ENCODE measurements at places on chromosomes 4 and X.

- DNase-seq: peak; percentile 32
Observed at GRCh38 chrX:97563531-97564133, 679.9 kb downstream of the RPA4 start.

GRCh38 chr4:153115322-153116290, 88.6 kb upstream of the TRIM2 start:
- DNase-seq: peak; percentile 33

- peak; percentile 18 for DNase-seq
Observed at GRCh38 chrX:46447384-46447783, 97.8 kb downstream of the ZNF674 start.

GRCh38 chr4:14289708-14290107, 662.2 kb upstream of the BOD1L1 start:
- DNase-seq: no peak

GRCh38 chr4:145732001-145732815, 52.3 kb downstream of the C4orf51 start:
- no peak for DNase-seq

DNA sequence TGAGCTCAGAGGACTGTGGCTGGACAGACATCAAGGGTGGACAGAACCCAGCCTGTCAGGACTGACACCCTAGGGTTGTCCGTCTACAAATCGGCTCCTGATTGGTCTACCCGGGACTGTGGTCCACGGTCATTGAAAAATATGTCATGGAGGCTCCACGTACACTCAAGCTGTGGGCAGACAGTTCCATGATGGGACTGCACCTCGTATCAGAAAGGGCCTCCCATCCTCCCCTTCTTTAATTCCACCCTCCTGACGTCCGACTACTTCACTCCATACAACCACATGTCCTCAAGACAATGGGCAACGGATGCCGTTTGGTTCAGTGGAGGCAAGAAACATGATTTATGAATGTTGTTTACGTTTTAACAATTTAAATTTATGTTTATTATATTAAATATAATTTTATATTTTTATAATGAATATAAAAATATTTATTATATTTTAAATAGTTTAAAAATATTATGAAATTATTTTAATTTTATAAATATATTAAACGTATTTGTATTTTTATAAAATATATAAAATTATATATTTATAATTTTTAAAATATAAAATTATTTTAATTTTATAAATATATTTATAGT, 58.0 kb upstream of the SHOX start:
- no peak for DNase-seq

DNA sequence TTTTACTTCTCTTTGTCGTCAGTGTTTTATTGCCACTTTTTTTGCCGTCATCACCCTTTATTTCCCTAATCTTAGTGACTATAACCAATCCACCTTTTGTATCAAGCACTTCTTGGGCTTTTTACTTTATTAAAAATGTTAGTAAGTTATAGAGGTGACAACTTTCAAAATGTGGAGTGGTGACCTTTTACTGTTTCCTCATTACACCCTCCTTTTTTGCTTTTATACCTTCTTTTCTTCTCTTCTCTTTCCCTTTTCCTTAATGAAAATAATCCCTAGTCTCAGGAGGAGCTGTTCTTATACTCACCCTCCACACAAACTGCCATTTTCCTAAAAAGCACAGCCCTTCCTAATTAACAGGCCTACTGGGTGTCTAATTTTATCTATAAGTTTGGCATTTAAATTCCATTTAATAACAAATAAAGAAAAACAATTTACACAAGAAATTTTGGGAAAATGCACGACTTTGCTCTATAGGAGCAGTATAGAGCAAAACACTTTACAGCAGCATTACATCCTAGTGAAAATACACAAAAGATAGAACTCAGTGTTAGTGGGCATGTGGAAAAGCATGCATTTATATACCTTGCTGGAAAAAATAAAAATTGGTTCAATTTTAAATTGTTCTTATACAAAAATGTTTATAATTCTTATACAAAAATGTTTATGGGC, 27.3 kb downstream of the BBS12 start:
- no peak for DNase-seq

GRCh38 chrX:136021903-136022302, 36.7 kb downstream of the SLC9A6 start:
- no peak for DNase-seq

GRCh38 chr4:60396341-60397049, 803.6 kb upstream of the ADGRL3 start:
- no peak for DNase-seq

GRCh38 chrX:30573125-30573524, 4.4 kb downstream of the TASL start:
- DNase-seq: no peak

DNA sequence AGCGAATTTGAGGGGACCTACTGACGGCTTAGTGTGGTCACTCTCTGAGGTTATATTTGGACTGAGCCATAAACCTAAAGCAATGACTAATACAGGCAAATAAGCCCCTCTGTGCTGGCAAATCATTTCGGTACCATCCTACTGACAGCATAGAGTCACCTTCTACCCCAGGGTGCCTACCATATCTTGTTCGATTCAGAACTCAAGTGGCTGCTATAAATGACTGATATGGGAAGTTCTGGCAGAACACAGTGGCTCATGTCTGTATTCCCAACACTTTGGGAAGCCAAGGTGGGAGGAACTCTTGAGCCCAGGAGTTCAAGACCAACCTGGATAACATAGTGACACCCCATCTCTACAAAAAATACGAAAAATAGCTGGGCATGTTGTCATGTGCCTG, 226.1 kb upstream of the MBNL3 start:
- no peak for DNase-seq

DNA sequence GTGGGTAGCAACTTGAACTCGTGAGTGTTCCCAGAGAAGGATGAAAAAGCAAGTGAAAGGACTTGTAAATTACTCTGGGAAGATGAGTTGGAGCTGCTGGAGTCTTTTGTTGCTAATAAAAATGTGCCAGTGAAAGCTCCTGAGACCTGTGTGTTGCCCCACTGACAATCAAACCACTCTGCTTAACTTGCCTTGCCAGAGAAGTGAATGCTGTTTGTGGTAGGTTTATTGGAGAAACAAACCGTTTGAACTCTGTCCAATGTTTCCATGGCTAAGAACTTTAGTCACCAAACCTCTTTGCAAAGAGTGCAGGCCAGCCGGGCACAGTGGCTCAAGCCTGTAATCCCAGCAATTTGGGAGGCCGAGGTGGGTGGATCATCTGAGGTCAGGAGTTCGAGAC, 586.9 kb downstream of the PCDH7 start:
- DNase-seq: no peak

- peak; percentile 75 for DNase-seq
Observed at GRCh38 chr4:186297013-186297645, 31.1 kb downstream of the F11 start.

DNA sequence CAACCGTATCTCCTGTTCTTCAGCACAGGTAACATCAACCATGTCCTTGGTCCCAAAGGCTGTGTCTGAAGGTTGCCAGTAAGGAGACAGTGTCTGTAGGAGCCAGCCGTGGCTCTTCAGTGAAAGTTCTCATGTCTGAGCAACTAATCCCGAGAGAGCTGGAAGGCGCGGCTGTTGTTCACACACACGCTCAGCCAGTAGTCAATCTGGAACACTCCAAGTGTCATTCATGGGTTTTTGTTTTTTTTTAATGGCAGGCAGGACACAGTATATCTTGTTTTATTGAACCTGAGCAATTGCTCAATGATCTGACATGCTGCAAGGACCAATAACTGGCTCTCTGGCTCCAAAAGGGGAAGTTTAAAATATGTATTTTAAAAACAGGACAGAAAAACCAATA, 48.4 kb upstream of the MAP3K15 start:
- no peak for DNase-seq

GRCh38 chr4:56531149-56531770, 25.7 kb downstream of the ARL9 start:
- DNase-seq: no peak

DNA sequence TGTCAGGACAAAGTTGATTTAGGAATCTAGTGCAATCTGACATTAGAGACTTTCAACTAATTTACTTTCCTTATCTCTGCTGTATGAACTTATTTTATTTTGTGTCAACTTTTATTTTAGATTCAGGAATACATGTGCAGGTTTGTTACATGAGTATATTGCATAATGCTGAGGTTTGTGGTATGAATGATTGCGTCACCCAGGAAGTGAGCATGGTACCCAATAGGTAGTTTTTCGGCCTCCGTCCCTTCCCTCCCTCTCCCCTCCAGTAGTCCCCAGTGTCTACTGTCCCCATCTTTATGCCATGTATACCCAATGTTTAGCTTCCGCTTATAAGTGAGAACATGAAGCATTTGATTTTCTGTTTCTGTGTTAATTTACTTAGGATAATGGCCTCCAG, 68.7 kb upstream of the TEX13D start:
- no peak for DNase-seq

GRCh38 chr4:119629142-119629471, 503 bp upstream of the PDE5A start:
- DNase-seq: no peak

- no peak for DNase-seq
Observed at GRCh38 chr4:75745161-75745560, 20.8 kb downstream of the USO1 start.

- DNase-seq: no peak
Observed at GRCh38 chr4:90186229-90186628, 59.0 kb downstream of the CCSER1 start.

DNA sequence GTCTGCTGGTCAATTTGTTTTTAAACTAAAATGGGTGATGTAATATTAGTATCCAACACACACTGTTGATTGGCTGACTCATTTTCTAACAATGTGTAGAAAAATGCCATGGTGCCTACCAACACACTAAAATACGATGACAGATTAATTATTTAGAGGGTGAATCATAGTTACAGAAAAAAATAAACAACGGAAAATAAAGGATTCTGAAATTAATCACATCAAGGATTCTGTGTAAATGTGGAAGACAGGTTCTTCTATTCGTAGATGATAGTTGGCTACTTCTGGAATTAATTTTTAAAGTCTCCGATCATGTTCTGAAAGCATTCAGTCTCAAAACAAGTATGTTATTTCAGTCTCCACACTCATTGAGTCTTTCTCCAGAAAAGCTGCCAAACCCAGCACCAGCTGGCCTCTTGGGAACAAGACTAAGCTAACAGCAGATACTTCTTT, 8.2 kb upstream of the IQCM start:
- DNase-seq: no peak

- DNase-seq: no peak
Observed at GRCh38 chr4:16598597-16599206, 299.7 kb downstream of the LDB2 start.

DNA sequence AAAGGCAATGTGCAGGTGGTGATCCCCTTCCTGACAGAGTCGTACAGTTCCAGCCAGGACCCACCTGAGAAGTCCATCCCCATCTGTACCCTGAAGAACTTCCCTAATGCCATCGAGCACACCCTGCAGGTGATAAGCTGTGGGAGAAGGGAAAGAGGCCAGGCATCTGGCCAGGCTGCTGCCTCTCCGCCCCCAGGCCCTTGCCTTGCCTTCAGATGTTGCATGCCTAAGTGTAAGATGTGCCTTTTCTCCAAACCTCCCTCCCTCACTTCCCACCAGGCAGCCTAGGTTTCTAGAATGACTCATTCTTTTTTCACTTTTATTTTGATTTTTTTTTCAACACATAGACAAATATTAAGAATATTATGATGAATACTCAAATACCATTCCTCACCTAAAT, 12.2 kb upstream of the CDK16 start:
- DNase-seq: no peak

DNA sequence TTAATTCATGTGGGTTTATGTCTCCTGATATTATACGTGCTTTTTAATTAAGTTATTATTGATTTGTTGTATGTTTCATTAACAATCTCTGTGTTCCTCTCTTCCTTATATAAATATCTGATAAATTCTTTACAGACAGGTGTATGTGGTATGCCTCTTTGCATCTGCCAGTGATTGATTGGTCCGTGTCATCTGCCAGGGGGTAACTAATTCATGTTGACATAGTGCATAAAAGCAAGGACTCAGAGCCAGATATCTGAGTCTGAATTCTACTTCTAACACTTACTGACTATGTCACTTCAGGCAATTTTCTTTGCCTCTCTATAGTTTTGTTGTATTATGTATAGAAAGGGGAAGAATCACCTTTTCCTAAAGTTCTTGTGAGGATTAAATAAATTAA, 5.2 kb upstream of the AMBN start:
- DNase-seq: no peak

DNA sequence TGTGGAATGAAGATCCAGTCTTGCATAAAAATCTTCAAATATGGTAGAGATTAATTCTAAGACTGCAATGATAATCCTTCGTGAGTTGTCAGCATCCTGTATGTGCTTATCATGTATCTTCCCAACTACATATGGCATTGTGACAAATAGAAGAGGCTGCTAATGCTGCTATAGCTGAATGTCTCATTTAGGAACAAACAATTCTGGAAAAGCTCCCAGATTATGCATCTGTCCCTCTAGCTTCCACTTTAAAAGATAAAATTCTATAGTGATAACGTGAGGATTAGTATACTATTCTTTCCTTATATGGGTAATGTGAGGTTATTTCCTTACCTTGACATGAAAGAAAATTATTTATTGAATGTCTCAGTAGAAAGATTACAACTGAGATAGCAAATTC, 930.9 kb downstream of the DMD start:
- no peak for DNase-seq

DNA sequence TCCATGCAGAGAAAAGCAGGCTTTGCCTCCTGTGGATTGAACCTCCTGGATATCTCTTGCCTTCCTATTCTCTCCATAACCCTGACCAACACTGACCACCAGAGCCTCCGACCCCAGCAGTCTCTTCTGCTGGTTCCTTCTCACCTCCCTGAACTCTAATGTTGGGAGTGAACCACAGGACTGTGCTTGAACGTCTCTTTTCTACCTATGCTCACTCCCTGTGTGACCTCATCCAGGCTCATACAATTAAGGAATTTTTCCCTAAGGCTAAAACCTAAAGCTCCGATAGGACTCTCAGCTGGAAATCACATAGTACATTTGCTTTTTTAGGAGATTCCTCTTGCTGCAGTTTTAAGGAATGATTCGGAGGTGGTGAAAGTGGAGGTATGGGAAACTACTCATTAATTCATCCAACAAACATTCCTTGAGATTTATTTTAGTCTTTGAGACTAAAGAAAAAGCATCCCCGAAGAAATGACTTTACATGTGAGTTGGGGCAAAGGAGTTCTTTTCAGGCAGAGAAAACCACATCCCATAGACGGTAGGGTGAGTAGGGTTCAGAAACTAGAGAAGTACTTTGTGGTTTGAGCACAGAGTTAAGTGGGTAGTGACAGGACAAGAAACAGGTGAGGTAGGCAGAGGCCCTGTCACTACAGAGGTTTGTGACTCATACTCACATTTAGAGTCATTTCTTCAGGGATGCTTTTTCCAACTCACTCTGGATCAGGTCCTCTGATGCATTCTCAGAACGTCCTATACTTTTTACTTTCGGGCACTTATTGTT, 30.8 kb downstream of the NDNF start:
- peak; percentile 9 for DNase-seq

DNA sequence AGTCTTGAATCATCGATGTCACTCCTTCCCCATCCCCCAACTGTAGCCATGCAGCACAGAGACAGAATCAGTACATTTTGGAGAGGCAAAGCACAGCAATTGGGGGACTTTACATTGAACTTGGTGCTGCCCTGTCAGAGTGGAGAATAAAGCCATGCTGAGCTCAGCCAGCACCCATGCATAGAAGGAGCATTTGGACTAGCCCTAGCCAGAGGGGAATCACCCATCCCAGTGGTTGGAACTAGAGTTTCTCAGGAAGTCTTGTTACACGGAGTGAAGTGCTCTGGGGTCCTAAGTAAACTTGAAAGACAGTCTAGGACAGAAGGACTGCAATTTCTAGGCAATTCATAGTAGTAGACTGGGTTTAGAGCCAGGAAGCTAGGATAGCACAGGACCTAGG, 49.6 kb downstream of the STPG2 start:
- DNase-seq: no peak

Measured in GM13977 (cell line).